ENCODE measurements at places on chromosomes 4 and X.

DNA sequence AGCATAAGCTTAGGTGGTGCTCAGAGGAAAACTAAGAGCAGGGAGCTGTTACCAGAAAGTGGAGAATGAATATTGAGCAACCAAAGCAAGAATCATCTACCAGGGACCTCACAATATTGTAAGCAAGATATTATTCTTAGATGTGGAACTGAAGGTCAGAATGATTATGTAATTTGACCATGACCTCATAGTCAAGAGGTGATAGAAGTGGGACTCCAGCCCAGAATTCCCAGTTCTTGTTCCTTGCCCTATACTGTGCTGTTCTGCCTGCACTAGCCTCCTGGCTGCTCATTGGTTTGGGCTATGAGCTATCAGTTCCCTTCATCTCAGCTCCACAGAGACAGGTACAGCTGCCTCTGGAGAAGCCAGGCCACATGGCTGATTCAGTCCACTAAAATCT lies 229.4 kb downstream of the LDB2 start:
- DNase-seq = no peak

DNA sequence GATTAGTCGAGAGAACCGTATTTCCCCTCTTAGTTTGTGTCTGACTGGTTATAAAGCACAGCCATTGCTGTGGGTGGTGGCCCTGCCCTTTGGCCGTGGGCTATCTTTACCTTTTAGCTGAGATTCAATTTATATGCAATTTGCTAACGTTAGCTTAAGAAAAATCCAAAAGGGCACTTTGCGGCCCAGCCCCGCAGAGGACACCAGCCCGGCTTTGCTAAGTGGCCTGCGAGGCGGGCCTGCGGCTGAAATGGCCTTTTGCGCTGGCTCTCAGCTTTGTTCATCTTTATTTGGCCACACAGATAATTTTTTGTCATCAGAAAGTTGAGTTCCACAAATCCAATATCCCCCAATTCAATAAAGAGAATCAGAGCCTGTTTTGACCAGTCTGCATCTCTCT lies 48.3 kb downstream of the CPZ start:
- DNase-seq = no peak

- no peak for DNase-seq
Observed at GRCh38 chrX:10158279-10159144, 1.7 kb downstream of the CLCN4 start.

- no peak for DNase-seq
Observed at GRCh38 chr4:25552580-25553271, 102.9 kb upstream of the SLC34A2 start.

DNA sequence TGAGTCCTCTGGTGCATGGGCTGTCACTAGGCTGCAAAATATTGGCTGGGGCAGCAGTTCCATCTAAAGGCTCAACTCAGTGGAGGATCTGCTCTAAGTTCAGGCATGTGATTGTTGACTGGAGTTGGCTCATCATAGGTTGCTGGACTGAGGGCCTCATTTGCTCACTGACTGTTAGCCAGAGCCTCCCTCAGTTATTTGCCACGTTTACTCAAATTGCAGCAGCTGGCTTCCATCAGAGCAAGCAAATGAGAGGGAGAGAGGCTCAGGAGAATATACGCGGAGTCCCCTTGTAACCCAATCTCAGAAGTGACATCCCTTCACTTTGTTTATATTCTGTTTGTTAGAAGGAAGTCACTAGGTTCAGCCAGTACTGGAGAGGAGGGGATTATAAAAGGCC lies 54.1 kb downstream of the BMP3 start:
- DNase-seq = no peak

GRCh38 chr4:86556791-86557415 lies 37.2 kb upstream of the PTPN13 start:
- no peak for DNase-seq

- DNase-seq = no peak
Observed at GRCh38 chr4:20764366-20764992, 64.2 kb downstream of the PACRGL start.

- no peak for DNase-seq
Observed at GRCh38 chr4:142595222-142595871, 250.8 kb downstream of the INPP4B start.

- DNase-seq = no peak
Observed at GRCh38 chrX:257681-258289, 23.4 kb upstream of the PLCXD1 start.

DNA sequence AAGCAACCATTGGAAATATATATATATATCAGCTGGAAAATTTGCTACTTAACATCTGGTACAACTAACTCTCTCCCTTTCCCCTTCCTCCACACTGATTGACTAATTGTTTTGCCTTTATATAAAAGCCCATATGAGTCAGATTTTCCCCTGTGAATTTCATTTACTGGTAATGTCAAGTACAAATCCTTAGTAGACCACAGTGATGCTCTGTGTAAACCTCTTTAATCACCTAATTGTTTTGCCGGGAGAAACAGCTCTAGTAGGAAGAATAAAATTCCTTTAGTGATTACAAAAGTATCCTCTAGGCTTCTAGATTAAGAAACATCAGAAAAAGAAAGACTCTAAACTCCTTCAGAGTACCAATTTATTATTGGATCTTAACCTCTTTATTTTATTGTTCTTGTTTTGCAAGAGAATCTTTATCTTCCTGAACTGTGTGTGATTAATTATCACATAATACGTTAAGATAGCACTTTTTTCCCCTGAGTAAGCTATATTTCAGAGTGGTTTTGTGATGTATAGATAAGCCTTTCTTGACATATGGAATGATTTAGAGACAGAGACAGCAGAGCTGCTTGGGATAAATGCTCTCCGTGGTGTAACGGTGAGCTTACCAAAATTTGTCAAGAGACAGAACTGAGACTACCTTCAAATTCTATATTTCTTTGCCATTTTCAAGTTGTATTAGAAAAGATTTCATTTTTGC lies 1606.4 kb upstream of the TENM3 start:
- DNase-seq = no peak

GRCh38 chrX:581720-582298 lies 48.8 kb upstream of the SHOX start:
- no peak for DNase-seq

DNA sequence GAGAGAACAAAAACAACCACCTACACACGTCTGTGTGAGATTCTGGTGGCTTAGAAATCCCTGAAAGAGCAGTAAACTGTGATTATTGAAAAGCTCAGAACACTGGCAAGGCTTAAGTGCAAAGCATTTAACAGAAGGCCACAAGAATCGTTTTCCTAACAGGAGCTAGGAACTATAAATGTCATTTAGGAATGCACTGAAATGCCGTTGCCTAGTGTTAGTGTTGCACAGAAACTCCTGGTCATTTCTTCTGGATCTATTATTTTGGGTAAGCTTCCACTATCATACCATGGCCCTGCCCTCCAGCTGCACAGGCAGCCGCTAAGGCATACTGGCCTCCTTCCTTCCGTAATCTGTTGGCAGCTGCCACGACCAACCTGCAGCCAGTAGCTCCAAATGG lies 923.2 kb downstream of the NLGN4X start:
- no peak for DNase-seq

GRCh38 chr4:10134141-10134540 lies 17.5 kb upstream of the WDR1 start:
- no peak for DNase-seq

GRCh38 chrX:74232859-74233258 lies 71.1 kb upstream of the ZCCHC13 start:
- DNase-seq = no peak

DNA sequence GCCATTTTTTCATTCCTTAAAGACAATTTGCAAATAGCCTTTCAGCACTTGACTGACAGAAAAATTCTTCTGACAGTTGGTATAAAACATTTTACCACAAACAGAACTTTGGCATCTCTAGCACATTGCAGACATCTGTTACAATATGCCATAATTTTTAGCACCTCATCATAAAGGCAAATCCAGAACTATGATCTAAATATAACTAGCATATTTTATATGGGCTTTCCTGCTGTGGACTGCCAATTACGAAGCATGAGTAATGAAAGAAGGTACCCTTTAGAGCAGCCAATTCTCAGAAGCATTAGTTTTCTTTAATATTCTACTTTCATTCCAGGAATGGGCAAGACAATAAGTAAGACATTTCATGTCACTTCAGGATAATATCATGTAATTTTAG lies 647.4 kb upstream of the GALNT7 start:
- no peak for DNase-seq

- no peak for DNase-seq
Observed at GRCh38 chrX:31209005-31209628, 137.3 kb upstream of the FTHL17 start.

DNA sequence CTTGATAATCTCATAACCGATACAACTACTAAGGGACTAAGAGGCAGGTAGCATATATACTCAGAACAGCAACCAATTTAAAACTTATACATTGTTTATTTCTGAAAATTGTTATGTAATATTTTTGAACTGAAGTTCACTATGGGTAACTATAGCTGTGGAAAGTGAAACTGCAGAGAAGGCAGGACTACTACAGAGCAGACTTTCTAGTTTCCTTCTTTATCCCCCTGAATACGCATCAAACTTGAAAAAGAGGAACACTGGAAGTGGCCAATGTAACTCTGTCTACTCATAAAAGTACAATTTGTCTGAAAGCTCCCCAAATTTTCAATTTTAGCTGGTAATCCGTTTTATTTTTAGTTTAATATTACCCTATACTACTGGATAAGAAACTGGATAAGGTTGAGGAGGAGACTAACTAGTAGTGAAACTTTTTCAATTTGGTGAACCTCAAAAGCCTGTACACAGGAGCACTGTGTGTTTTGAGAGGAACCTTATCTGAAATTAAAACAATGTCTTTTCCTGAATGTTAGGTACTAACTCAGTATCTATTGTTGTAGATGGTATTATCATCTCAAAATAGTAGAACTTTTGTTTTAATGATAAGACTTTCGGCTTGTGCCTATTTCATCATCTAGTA lies 225.8 kb downstream of the GABRG1 start:
- no peak for DNase-seq
